ENCODE measurements at places on chromosomes 12 and 14. TPM values are rescaled to one million over a fixed set of nuclear protein-coding genes. Genes with fewer than 3 reads are reported as not detected.

- no peak overlapping the region for H3K4me3 ChIP-seq
- no peak for DNase-seq
- H3K27ac ChIP-seq = no peak overlapping the region
Observed at GRCh38 chr12:54054742-54055194, 1.1 kb downstream of the HOXC4 start.

DNA sequence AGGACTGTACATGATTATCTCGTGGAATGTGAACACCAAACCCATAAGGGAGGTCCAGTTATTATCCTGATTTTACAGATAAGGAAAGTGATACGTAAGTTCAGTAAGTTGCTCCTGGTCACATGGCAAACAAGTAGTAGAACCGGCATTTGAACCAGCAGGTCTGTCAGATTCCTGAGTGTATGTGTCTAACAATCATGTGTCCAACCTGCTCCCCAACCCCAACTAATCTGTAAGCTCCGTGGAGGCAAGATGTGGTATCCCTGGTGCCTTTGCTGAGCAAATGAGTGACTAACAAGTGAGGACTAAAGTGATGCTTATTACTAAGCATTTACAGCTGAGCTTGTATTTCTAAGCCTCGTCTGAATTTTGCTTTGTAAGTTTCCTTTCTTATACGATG lies 65.9 kb downstream of the PTPN21 start:
- no peak for DNase-seq
- no peaks in the 10 kb centered on the region for H3K27me3 ChIP-seq
- no peaks in the 10 kb centered on the region for H3K4me1 ChIP-seq
- no peak overlapping the region for H3K4me3 ChIP-seq

THAP2 gene
- 15.7 TPM for total RNA-seq

- peaks cover 17% of the 10 kb centered on the region for H3K4me1 ChIP-seq
- peak; percentile 85 for DNase-seq
- H3K27ac ChIP-seq = peak overlapping the region; percentile 77
- H3K36me3 ChIP-seq = no peaks in the 10 kb centered on the region
Observed at GRCh38 chr14:94936401-94936892, 166.5 kb upstream of the GSC start.

RNASE2 gene
- total RNA-seq = 16.8 TPM

KCNMB4 gene
- total RNA-seq = 3.8 TPM

DLGAP5 gene
- 12.5 TPM for total RNA-seq

GRCh38 chr12:94170690-94171594 lies 22.6 kb downstream of the PLXNC1 start:
- no peak overlapping the region for H3K27ac ChIP-seq
- no peak overlapping the region for H3K4me3 ChIP-seq
- no peaks in the 10 kb centered on the region for H3K36me3 ChIP-seq
- no peak for DNase-seq
- no peaks in the 10 kb centered on the region for H3K27me3 ChIP-seq

PDE6H gene
- total RNA-seq = not detected

DNA sequence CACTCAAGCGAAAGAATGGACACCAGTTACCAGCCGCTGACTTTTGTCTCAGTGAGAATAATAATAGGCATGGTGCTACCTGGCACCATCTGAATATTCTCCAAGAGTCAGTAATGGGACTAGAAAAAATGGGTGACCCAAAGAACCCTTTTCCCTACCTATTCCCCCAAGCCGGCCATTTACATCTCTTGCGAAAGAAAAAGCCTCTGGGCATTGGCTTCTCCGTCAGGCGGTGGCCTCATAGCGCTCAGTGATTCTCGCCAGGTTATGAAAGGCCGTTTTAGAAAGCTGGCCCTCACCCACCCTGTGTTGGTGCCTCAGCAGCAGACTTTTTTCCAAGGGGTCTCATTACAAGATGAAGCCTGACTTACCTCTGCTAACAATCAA lies 523 bp upstream of the SLC6A15 start:
- no peaks in the 10 kb centered on the region for H3K36me3 ChIP-seq
- peaks cover 5% of the 10 kb centered on the region for H3K4me1 ChIP-seq
- H3K27ac ChIP-seq = no peak overlapping the region
- DNase-seq = no peak

- H3K27ac ChIP-seq = no peak overlapping the region
- H3K27me3 ChIP-seq = no peaks in the 10 kb centered on the region
- H3K36me3 ChIP-seq = no peaks in the 10 kb centered on the region
- DNase-seq = no peak
Observed at GRCh38 chr14:68041876-68042354, 222.3 kb downstream of the RAD51B start.

GRCh38 chr12:116373572-116374206 lies 96.2 kb upstream of the MED13L start:
- no peak for DNase-seq
- no peaks in the 10 kb centered on the region for H3K27me3 ChIP-seq
- H3K27ac ChIP-seq = no peak overlapping the region
- H3K4me1 ChIP-seq = no peaks in the 10 kb centered on the region
- no peaks in the 10 kb centered on the region for H3K36me3 ChIP-seq

DNA sequence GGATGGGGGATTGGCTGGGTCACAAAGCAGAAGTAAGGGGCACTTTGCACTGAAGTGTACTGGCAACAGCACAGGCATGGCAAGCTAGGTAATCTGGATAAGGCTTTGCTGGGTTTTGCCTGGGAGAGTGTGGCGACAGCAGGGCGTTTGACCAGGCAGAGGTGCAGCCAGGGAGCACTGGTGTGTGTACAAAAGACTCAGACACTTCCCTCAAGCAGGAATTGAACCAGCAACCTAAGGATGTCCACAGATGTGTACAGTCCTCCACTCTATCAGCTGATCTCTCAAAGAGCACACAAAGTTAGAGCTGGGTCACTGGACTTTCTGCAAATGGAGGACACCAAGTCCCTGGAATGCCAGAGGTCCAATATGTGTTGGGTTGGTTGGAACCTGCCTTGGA lies 15.4 kb upstream of the RNASE4 start:
- H3K27me3 ChIP-seq = peaks cover 5% of the 10 kb centered on the region
- no peak overlapping the region for H3K4me3 ChIP-seq
- H3K27ac ChIP-seq = no peak overlapping the region
- no peaks in the 10 kb centered on the region for H3K36me3 ChIP-seq
- H3K4me1 ChIP-seq = no peaks in the 10 kb centered on the region

CDK2 gene
- total RNA-seq = 6.3 TPM

ACVRL1 gene
- 15.8 TPM for total RNA-seq

SIX1 gene
- 0.96 TPM for total RNA-seq

P2RX7 gene
- total RNA-seq = 7.2 TPM

DNA sequence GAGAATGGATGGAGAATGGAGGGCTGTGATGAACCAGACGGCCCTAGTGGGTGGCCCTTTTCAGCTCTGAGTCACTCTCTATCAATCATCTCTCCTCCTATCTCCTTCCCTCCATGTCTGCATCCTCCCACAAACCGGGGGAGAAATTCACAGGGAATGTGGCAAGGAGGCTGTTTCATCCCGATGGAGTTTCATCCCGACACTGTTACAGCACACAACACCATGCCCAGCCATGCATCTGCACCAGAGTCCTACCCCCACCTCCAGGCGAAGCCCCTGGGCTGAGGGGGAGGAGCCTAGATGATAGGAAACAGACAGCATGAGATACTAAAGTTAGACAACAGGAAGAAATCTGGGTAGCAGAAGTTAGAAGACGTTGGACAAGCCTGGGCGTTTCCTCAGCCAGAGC lies 20.8 kb downstream of the SLC8B1 start:
- H3K4me3 ChIP-seq = no peak overlapping the region
- H3K36me3 ChIP-seq = no peaks in the 10 kb centered on the region
- no peaks in the 10 kb centered on the region for H3K4me1 ChIP-seq
- no peak overlapping the region for H3K27ac ChIP-seq
- H3K27me3 ChIP-seq = no peaks in the 10 kb centered on the region

- no peak for DNase-seq
- H3K4me1 ChIP-seq = no peaks in the 10 kb centered on the region
- no peaks in the 10 kb centered on the region for H3K27me3 ChIP-seq
- H3K36me3 ChIP-seq = no peaks in the 10 kb centered on the region
- no peak overlapping the region for H3K4me3 ChIP-seq
- H3K27ac ChIP-seq = no peak overlapping the region
Observed at GRCh38 chr14:36161776-36162175, 14.7 kb downstream of the PTCSC3 start.

OAS3 gene
- 5.5 TPM for total RNA-seq

GRCh38 chr12:79662046-79662811 lies 28.5 kb downstream of the PAWR start:
- H3K36me3 ChIP-seq = no peaks in the 10 kb centered on the region
- DNase-seq = no peak
- no peaks in the 10 kb centered on the region for H3K27me3 ChIP-seq
- H3K27ac ChIP-seq = no peak overlapping the region
- H3K4me1 ChIP-seq = peaks cover 27% of the 10 kb centered on the region

DNA sequence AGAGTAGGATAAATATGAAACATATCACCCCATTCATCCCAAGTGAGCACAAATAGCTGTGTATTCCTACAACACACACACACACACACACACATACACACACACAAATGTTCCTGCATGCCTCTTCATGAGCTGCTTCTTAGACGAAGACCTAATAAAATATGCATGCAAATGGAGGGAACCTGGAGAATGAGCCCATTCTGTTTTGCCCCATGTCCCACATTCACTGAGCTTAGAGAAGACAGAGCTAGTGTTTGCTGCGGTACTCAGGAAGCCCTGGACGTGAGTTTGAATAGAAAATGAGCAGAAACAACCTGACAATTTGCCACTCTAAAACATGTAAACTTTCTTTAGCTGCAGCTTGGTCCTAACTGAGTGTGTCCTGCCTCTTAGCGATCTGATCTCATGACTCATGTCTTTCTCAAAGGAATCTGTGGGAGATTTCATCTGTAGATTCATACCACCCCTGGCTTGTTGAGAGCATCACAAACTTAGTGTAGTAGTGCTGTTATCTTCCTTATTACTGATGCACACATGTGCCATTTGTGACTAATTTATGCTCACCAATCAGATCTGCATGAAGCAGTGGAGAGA lies 86.8 kb downstream of the ITPR2 start:
- H3K4me1 ChIP-seq = peaks cover 48% of the 10 kb centered on the region
- no peak overlapping the region for H3K27ac ChIP-seq
- H3K4me3 ChIP-seq = no peak overlapping the region

DNA sequence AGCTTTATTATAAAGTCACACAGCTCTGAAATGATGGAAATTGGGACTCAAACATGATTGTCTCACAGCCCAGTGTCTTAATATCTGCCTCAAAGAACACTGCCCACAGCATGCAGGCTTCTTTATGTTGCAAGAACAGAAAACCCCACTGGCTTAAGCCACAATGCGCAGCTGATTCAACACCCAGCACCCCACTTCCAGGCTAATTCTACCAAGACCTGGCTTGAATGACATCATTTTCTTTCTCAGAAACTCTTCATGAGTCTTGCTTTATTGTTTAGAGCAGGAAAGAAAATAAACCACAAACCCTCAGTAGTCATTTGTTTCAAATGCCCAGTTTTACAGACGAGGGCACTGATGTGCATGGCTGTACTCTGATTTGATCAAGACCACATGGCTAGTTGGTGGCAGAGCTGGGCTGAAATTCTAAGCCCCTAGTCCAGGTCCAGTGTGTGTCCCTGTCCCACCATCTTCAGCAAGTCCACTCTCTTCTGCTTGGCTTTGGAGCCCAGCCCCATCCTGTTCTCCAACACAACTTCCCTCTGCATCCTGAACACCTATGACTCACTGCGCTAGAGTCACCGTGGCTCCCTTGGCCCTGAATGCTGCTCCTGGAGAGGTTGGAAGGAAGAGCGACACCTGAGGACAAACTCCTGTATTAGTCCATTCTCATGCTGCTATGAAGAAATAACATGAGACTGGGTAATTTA lies 50.3 kb upstream of the SRSF5 start:
- no peak for DNase-seq
- H3K27me3 ChIP-seq = no peaks in the 10 kb centered on the region
- H3K36me3 ChIP-seq = peaks cover 1% of the 10 kb centered on the region
- H3K4me1 ChIP-seq = peaks cover 66% of the 10 kb centered on the region

DNA sequence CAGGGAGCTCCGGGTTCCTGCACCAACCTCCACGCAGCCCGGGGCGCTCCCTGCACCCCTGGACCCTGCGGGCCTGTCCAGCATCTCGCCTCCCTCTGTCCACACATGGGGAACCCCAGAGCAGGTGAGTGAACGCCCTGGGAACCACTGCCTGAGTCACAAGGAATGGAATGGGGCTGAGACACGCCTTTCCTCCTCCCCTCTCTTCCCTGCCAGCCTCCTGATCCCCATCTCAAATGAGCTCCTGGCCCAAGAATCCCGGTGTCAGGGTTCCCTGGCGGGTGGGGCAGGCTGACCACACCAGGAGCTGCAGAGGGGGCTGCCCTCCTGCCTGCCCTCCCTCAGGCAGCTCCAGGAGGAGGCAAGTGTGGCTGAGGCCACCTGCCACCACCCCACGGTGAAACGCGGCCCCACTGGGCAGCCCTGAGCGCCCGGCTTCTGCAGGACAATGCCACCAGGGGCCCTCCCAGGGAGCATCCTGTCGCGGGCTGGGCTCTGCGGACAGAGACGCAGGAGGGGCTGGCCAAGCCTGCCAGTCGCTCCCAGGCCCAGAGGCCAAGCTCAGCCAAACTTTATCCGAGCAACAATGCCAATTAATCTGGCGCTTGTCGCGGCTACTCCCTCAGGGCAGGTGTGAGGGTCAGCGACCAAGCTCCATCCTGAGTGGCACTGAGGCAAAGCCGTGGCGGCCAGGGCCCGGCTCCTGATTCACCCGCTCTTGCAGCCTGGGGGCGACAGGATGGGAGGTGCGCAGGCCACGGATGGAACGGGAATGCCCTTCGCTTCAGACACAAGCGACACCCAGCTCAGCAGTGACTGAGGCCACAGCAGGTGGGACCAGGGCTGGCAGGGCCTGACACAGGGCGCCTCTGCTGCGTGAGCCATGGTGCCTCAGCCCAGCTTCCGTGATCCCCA lies 44.3 kb downstream of the GALNT9 start:
- no peak overlapping the region for H3K4me3 ChIP-seq
- no peaks in the 10 kb centered on the region for H3K4me1 ChIP-seq
- DNase-seq = no peak
- H3K27ac ChIP-seq = no peak overlapping the region
- no peaks in the 10 kb centered on the region for H3K36me3 ChIP-seq

DNA sequence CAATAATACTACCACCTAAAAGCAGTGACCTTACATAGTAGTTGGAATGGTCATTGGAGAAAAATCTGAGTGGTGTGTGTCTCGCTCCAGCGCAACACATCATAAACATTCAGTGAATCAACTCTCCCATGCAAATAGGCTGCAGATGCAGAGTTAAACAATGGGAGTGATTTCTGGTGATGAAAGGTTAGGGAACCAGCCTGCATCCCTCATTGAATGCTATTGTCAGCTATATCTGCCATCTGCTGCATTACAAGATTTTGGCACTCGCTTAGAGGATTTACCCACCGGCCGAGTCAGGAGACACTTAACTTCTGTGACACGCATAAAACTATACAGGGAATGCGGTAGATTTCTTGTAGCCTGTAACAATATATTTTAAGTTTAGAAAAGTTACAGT lies 900.9 kb downstream of the FLRT2 start:
- no peak for DNase-seq
- H3K27me3 ChIP-seq = no peaks in the 10 kb centered on the region
- no peaks in the 10 kb centered on the region for H3K4me1 ChIP-seq
- no peak overlapping the region for H3K27ac ChIP-seq

DNA sequence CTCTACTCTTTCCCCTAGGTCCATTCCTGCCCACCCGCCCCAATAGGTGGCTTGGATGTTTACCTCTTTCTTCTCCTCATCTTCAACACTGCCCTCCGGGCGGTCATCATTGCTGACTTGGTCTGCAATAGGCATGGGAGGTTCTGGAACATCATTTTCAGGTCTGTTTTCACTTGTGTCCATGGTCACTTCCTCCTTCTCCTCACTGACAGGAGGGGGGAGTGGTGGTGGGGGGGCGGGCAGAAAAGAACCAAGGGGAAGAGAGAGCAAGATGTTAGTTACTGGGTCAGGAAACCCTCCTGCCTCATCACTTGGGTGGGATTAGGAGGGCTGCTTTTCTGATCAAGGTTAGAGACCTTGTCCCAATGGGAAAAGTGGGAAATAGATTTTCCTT lies 12.1 kb upstream of the CDH24 start:
- H3K4me3 ChIP-seq = no peak overlapping the region
- DNase-seq = no peak
- H3K27ac ChIP-seq = no peak overlapping the region
- no peaks in the 10 kb centered on the region for H3K27me3 ChIP-seq
- H3K4me1 ChIP-seq = peaks cover 21% of the 10 kb centered on the region

Measured in adrenal gland (tissue), 19 donors.